SK-MEL-5 (cell line): ENCODE measurements at places on chromosomes 11 and 22. TPM values are rescaled to one million over a fixed set of nuclear protein-coding genes. Genes with fewer than 3 reads are reported as not detected.

Gene ASCL2
- total RNA-seq: not detected in 2 replicates

Gene C22orf31
- total RNA-seq: not detected in 2 replicates

Gene DERL3
- 0.13 and 0.26 TPM in 2 replicates for total RNA-seq

Gene RHBDD3
- total RNA-seq: 32.3 and 33.4 TPM in 2 replicates

Gene LMO1
- total RNA-seq: 0.29 TPM in 1 of 2 replicates, not detected in the other

Gene GAL3ST1
- total RNA-seq: 0.55 and 0.96 TPM in 2 replicates

Gene SYT7
- total RNA-seq: 0.69 and 2.6 TPM in 2 replicates

Gene OR5T2
- total RNA-seq: not detected in 2 replicates

Gene ADAMTS8
- total RNA-seq: 0.05 TPM in 1 of 2 replicates, not detected in the other

Gene SCN3B
- 0.08 and 0.11 TPM in 2 replicates for total RNA-seq

Gene NOX4
- total RNA-seq: 4.1 and 4.6 TPM in 2 replicates

Gene LGR4
- total RNA-seq: 10.0 and 10.2 TPM in 2 replicates

Gene DCHS1
- total RNA-seq: 0.11 and 0.19 TPM in 2 replicates

Gene GGTLC2
- total RNA-seq: not detected in 2 replicates

Gene LDHAL6A
- not detected in 2 replicates for total RNA-seq

Gene RBMXL2
- not detected in 2 replicates for total RNA-seq

Gene PGM2L1
- total RNA-seq: 0.67 and 0.92 TPM in 2 replicates
